ENCODE measurements at places on chromosomes 7 and 10.

GRCh38 chr10:77537720-77538373 lies 99.8 kb downstream of the KCNMA1 start:
- no peak for DNase-seq

GRCh38 chr7:35905555-35905954 lies 104.7 kb downstream of the SEPTIN7 start:
- DNase-seq = no peak

DNA sequence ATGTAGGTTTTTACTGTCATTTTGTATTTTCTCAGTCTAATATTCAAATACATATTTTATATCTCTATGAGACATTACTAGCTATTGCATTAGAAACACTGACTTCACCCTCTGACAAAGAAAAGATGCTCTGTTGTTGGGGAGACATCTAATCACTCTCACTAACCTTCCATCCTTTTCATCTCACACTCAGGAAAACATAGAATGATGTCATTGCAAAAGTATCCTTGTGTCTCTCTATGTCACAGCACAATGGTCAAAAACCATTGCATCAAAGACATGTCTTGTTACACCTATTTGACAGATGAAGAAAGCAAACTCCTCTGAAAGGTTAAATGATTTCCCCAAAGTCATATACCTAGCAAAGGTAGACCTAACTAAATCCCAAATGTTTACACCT lies 231.3 kb upstream of the PTN start:
- no peak for DNase-seq

DNA sequence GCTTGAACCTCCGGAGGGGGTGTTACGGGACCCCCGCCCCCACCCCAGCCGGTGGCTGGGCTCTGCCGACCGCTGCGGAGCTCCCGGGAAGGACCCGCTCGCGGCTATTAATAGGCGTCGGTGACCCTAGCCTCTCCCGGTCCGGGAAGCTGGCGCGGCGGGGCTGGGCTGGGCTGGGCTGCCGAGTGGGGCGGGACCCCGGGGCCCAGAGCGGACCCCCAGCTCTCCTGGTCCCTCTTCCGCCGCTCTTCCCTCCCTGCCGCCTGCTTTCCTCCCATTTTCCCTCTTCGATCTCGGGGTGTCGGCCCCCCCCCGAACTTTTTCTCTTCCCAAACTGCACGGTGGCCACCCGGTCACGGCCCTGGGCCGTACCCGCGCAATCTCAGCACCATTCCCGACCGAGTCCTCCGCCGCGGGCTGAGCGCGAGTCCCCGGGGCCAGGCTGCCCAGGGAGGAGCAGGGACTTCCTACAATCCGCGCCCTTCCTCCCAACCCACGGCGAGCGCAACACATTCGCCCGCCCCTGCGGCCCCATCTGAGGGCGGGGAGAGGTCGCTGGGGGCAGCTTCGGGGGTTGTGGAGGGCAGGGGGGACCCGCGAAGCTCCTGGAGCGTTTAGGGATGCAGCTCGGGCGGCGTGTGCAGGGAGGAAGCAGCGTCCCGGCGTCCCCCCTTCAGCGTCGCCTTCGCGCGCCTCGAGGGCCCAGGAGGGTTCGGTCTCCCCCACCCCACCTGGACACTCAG lies 3.1 kb upstream of the ELFN1 start:
- DNase-seq = no peak

DNA sequence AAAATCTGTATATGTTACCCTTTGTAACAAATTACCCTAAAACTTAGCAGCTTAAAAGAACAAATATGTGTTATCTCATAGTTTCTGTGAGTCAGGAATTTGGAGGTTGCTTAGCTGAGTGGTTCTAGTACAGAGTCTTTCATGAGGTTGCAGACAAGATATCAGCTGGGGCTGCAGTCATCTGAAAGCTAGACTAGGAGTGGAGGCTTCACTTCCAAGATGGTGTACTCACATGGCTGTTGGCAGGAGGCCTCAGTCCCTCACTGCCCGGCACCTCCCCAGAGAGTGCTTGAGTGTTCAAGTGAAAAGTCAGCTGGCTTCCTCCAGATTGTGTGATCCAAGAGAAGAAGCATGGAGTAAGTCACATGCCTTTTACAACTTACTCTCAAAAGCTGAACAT lies 16.9 kb upstream of the GGCT start:
- DNase-seq = no peak

DNA sequence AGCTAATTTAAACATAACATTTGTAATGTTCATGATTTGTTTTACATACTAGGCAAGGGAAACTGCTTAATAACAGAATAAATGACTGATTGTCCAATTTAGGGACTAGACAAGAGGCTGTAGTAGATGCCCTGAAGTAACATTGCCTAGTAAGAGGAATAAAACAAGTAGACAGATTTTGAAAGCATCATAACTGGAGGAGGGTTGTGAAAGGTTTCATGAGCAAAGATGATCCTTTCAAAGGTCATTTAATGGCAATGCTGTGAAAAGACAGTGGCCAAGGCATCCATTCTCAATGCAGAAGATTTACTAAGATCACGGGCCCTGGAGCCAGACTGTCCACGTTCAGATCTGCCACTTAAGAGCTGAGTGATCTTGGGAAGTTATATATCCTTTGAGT lies 44.8 kb upstream of the HHEX start:
- DNase-seq = no peak

DNA sequence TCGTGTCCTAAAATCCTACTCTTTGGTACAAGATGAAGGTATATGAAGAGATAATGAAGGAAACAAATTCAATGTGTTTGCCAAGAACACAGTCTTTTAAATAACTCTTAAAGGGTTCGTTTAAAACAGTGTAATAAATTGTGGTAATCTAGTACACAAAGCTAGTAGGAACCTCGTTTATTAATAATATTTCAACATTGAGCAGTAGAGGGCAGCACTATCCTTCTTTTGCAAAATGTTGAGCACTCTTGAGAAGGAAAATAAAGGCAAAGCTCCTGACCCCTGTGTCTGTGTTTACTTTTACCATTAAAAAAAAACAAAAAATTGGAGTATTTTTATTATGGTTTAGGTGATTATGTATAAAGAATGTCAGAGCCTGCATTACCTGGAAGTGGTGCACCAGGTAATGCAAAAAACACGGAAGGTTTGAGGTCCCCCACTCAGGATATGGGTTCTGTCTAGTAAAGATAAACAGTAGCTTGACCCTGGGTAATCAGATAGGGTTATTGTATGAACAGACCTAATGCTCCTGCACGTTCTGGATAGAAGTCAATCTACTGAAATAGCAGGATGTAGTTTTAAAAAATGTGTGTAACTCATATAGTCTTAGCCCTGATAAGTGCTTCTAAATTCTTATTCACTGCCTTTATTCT lies 5.7 kb upstream of the GOT1 start:
- DNase-seq = no peak

GRCh38 chr7:46369933-46370654 lies 449.0 kb upstream of the IGFBP3 start:
- no peak for DNase-seq

GRCh38 chr10:110343947-110344346 lies 39.2 kb upstream of the SMNDC1 start:
- DNase-seq = no peak

DNA sequence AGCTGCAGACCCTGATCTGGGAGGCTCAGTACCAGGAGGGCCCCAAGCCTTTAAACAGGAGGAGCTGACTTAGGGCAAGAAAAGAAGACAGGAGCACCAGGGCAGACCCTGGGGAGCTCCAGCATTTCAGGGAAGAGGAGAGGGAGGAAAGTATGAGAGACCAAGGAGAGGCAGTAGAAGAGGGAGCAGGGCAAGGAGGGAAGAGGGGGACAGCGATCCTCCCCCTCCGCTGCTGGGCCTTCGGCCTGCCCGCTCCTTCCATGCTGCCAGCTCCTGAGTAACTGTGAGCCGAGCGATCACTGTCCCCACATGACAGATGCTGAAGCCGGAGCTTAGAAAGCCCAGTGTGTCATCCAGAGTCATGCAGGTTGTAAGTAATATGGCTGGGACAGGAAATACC lies 65.9 kb downstream of the ALOX5 start:
- no peak for DNase-seq

DNA sequence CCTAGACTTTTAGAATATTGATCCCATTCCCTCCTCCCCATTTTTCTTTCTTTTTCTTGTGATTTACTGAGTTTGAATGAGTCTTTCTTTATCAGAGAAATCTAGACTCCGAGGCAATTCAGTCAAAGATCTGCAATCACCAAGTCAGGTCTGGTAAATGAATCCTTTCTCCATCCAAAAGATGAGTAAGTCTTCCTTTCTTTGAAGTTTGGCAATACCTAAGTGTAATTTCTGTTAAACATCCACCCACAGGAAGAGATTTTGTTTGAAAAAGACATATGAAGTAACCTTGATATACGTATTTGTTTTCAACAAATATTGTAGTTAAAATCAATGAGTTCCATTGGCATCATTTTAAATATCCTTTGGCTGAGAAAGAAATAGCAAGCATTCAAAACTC lies 58.3 kb downstream of the SLC39A12 start:
- DNase-seq = no peak

- DNase-seq = no peak
Observed at GRCh38 chr10:103067484-103067883, 125.6 kb downstream of the NT5C2 start.

DNA sequence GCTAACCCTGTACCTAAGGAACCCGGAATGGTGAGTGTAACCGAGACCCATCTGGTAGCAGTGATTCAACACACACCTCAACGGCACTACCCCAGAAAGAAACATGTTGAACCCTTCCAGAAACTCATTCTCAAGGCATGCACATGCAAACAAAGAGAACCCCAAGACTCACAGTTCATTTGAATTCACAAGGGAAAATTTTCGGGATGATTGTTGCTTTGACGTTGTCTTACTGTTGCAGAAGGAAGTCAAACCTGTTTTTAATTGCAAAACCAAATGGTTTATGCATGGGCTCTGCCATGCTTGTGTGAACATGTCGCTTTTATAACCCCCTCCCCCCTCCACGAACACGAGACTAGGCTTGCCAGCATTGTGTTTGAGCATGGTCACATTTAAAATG lies 539.7 kb downstream of the GATA3 start:
- no peak for DNase-seq

DNA sequence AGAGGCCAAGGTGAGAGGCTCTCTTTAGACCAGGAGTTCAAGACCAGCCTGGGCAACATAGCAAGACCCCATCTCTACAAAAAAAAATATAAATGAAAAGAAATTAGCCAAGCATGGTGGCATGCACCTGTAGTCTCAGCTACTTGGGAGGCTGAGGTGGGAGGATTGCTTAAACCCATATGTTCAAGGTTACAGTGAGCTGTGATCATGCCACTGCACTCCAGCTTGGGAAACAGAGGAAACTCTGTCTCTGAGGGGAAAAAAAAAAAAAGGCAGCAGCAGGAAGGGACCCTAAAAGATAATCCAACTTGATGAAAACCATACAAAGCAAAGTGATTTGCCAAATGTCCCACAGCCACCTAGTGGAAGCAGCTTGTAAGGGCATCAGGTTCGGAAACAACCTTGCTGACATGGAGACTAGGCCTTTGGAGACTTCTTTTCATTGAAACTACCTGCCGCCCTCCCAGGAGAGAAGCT lies 15.6 kb upstream of the PBLD start:
- DNase-seq = peak; percentile 11

DNA sequence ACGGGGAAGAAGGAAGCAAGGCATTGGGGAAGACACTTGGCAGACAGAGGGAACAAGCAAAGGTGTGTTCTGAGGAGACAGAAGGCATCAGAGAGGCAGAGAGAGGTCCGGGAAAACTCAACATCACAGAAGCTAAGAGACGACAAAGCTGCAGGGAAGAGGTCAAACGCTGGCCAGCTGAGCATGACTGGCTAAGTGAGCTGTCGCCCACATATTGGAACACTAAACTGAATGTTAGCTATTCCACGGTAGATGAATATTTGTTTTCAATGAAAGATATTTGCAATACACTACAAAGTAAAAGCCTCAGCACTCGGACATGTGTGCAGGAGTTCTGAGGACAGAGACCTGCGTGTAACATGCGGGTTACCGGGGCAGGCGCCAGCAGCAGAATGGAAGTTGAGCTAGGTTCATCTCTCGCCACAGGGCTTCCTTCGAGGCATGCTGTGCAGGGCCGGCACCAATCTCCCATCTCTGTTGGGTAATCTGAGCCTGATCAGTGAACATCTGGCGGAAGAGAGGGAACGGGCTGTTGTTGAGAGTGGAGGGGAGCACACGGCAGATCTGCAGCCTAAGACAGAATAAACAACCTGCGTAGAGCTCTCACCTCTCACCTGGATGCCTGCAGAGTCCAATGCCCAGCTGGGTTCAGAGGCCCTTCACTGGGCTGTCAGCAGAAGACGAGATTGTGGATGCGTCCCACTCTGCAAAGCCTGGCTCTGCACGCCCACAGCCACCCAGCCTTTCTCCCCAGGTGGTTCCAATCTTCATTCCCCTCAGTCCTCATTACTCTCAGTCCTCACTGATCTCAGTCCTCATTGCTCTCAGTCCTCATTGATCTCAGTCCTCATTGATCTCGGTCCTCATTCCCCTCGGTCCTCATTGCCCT lies 35.9 kb downstream of the INSIG1 start:
- DNase-seq = no peak

DNA sequence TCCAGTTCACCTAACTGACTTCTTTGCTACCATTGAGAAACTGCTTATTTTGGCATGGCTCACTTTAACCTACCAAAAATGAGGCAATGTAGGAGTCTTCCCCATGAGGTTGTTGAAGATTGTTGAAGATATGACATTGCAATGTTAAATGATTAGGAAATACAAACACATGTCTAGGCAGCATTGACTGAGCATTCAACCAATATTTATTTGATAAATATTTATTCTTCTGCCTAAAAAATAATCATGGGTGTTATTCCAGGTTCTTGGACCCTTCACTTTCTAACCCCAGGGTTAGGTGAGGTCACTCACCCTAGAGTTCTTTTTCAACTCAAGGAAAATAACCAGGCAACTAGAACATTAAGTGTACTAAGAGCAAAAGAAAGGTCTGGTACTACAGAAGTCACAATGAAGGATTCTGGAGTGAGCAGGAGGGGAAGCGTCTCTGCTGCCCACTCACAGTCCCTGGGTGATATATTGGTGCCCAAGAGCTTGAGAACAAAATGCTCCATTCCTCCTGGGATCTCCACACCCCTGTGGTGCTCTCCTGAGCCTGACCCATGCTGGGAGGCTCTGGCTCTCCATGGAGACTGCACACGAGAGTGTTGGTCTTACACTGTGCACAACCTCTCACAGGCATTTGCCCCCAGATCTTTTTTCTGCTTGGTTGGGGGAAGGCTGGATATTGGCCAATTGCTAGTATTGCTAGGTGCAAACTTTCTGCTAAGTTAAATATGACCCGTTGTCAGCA lies 123.4 kb downstream of the SPAG6 start:
- DNase-seq = no peak

GRCh38 chr7:72007018-72007417 lies 405.1 kb downstream of the CALN1 start:
- no peak for DNase-seq

- DNase-seq = no peak
Observed at GRCh38 chr10:102713539-102713813, 721 bp downstream of the ARL3 start.

DNA sequence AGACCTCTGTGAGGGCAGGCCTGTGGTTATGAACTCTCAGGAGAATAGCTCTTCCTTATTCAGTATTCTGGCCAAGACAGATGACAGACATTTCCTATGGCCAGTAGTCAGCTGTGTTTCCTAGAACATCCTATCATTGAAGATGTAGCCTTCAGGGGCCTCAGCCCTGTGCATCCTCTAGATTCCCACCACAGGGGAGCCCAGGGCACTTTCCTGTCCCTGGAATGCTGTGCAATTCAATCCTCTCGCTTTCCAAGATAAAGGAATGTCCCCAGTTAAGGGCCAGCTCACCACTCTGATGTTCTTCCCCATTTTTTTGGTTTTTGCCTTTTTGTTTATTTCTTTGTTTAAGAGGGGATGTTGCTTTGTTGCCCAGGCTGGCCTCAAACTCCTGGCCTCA lies 578.8 kb upstream of the C7orf33 start:
- DNase-seq = no peak
